ENCODE measurements at places on chromosomes 1 and 21.
A peak's percentile ranks its signal among the peaks of the same experiment; 100 is the strongest.

DNA sequence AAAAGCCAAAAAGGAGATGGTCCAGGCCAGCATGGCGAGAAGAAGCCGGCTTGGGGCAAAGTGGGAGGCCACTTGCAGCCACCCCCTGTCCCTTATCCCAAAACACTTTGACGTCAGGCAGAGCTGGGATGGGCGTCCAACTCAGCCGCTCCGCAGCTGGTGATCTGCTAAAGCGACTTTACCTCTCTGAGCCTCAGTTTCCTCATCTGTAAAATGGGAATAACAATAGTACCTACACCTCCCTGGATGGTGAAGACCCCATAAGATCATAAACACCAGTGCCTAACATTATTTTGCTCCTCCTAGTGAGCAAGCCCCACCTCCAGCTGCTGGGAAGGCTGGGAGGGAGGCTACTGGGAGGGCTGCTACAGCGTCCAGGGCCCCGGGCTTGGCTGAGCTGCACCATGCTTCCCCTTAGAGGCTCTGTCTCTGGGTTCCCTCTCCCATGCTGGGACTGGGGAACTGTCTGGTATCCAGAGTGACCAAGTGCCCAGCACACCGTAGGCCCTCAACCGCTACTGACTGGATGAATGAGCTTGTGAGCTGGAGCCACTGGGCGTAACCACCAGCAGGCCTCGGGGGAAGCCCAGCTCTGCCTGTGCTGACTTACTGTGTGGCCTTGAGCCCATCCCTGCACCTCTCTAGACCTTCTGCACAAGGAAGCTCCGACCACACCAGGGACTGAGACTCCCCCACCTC is 18.3 kb downstream of the IFFO2 start:
- DNase-seq, result no peak

DNA sequence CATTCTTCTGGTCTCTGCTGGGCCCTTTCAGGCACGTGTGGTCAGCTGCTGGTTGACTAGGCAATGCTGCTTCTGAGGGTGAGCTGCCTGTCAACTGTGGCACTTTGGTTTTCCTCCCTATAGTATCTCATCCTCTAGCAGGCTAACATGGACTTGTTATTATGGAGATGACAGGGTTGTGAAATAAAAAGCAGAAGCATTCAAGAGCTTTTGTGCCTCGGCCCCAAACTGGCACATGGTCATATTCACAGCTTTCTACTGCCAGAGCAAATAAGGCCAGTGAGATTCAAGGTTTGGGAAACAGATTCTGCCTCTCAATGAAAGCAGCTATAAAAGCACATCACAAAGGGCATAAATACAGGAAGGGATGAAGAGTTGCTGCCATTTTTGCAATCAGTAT is 1.6 kb upstream of the ZNF124 start:
- no peak for DNase-seq

DNA sequence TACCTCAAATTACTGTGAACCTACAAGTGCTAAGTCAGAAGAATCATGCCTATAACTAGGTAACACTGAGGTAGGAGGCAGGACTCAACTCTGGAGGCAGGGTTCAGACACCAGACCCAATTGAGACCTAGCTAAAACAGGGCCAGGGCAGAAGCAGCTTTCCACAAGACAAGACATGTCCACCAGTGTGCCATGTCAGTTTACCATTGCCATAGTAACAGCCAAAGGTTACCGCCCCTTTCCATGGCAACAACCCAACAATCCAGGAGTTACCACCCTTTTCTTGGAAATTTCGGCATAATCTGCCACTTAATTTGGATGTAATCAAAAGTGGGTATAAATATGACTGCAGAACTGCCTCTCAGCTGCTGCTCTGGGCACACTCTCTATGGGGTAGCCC is 432.3 kb downstream of the DPYD start:
- no peak for DNase-seq

DNA sequence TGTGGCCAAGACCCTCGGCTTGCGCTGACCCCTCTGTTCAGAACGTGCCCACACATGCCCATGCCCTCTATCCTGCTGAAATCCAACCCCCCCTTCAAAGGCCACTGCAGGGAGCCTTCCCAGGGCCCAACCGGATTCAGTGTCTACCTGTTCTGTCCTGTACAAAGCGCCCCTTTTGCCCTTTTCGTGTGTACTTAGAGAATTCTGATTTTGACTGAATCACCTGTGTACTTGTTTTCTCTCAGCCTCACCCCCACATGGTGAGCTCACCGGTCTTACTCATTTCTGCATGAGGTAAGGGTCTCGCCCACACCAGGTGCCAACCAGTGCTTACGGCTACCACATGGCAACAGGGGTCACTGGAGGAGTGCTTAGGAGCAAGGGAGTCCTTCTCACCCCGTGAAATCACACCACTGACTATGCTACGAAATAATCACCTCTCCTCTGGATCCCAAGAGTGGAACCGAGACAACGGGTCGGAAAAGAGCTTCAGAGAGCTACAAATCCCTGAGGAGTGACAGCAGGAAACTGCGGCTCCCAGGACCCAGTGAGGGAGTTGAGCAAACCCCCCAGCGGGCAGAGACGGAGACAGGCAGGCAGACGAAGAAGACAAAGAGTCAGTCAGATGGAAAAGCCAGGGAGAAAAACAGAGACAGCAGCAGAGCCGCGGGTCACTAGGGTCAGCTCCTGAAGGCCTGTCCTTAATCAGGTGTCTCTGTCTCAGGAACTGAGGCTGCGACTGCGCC is 2.1 kb upstream of the S100A2 start:
- peak; percentile 67 for DNase-seq

DNA sequence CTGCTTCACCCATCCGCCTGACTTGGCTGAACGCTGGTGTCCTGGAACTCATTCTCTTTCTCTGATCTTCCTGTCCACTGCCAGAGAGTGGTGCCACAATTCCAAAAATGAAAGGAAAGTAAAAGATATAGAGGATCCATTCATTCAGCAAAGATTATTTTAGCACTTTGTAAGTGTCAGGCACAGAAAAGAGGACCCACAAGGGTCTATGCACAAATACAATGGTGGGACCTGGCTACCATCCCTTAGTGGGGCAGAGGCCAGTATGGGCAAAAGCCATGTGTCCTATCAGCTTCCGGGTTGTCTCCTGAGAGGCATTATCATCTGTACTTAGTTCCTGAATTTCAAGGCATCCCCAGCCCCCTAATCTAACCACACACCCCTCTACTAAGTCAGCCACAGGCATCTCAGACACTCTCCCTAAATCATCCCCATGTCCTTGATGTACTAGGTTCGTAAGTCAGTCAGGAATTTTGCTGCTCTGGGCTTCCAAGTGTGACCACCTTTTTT is 19.0 kb downstream of the SSR2 start:
- no peak for DNase-seq

DNA sequence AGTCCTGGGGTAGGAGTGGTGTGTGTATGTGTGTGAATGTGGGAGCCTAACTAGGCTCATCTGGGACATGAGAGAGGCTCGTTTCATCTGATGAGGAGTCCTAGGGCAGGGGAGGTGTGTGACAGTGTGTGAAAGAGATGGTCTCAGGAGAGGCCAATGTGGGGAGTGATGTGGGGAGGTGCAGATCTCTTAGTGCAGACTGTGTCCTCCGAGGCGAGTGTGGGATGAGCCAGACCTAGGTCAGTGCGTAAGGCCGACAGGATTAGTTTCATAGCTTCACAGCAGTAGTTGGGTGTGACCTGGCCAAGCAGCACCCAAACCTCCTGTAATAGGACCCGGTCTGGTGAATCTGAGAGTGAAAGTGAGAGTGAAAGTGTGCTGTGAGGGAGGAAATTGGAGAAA is 94.7 kb downstream of the LIPI start:
- no peak for DNase-seq

- no peak for DNase-seq
Observed at GRCh38 chr1:38662126-38662525, 197.4 kb downstream of the RRAGC start.

GRCh38 chr1:221718381-221719277 is 23.3 kb downstream of the DUSP10 start:
- DNase-seq, result no peak

- no peak for DNase-seq
Observed at GRCh38 chr1:208614610-208615009, 370.4 kb upstream of the PLXNA2 start.

DNA sequence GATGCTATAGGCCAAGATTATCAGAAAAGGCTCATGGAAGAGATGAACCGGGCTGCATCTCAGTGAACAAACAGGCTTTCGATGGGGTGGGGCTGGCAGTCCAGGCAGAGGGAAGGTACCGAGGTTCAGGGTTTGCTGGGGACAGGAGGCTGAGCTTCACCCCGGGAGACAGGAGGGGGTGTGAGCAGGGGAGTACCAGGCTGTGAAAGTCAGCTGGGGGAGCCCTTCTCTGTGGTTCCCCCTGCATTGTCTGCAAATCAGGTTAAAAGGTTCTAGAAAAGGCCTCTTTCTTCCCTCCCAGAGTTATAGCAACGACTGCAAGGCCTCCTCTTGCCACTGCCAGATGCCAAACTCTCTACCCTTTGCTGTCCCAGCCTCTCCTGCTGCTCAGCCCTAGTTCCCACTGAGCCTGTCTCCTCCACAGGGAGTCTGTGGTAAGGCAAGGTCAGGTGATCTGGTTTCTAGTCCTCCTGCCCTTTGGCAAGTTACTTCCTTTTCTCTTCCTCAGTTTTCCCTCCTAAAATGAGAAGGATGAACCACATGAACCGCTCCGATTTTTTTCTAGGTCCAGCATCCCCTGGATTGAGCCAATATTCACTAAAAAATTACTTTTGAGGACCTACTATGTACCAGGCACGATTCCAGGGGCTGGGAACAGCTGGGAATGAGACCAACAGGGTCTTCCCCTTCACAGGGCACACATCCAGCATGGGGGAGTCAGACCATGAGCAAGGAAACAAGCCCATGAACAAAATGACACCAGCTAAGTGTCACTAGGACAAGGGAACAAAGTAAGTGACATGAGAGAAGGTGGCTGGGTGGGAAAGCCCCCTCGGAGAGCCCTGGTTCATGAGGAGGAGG is 7.2 kb downstream of the LAD1 start:
- no peak for DNase-seq

DNA sequence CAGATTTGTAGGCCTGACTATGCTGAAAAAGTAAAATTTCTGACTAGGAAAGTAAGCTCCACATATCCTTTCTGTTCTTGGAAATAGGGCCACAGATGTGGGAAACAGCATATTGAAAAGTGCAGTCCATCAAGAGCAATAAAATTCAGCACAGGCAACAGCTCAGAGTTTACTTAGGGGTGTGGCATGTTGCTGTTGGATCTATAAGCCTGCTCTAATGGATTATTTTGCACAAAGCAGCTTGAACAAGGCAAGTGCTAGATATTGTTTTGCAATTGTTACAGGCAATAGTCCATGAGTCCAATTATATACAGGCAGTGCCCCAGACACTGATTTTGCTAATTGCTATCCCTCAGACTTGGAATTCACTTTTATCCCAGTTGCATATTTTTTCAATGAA is 289.8 kb upstream of the SNX7 start:
- DNase-seq, result no peak

DNA sequence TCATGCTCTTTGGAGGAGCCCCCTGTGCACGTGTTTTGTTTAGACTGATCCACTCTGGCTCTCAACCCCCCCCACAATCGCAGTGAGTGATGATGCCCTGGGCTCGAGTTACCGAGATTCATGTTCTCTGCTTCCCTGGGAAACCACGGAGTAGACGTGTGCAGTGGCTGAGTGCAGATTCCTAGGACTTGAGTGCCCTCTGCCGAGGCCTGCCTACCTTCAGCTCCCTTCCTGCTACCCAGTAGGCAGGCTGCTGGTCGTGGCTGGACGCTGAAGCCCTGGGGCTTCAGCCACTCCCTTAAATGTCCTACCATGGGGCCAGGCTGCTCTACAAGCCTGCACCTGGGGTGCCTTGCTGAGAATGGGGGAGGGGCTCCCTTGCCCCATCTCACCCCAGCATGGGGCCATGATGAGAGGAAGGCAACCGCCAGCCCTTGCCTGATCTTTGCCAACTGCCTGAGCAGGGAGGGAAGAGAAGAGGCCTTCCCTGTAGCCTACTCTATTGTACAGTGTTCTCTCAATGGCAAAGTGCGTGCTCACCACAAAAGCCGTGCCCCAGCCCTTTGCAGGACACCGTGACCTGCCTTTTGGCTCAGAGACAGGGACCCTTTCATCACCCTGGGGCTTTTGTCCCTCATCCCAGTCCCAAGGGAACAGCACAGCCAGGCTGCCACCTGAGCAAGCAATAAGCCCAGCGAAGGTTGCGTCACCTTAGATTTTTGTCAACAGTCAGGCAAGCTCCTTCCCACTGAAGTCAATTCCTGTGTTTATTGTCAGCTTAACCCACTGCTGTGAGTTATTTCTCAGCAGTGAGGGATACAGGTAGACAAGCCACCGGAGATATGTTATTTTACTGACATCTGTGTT is 4.1 kb upstream of the GRIK3 start:
- DNase-seq, result peak; percentile 3

DNA sequence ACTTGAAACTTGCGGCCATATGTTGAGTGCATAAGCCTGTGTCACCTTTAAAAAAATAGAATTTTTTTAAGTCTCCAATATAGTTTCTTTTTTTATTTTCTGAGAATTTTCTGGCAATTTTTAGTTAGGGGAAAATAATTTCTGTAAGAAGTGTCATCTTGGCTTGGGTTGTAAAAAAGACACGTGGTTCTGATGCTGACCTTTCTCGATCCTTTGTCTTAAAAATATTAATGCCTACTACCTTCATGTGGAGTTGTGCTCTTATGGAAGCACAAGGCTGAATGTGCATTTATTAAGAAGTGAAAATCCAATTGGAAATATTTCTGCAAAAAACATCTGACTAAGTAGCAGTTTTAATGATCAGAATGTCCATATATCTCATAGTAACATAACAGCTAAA is 3.5 kb downstream of the ELAVL4 start:
- DNase-seq, result no peak

DNA sequence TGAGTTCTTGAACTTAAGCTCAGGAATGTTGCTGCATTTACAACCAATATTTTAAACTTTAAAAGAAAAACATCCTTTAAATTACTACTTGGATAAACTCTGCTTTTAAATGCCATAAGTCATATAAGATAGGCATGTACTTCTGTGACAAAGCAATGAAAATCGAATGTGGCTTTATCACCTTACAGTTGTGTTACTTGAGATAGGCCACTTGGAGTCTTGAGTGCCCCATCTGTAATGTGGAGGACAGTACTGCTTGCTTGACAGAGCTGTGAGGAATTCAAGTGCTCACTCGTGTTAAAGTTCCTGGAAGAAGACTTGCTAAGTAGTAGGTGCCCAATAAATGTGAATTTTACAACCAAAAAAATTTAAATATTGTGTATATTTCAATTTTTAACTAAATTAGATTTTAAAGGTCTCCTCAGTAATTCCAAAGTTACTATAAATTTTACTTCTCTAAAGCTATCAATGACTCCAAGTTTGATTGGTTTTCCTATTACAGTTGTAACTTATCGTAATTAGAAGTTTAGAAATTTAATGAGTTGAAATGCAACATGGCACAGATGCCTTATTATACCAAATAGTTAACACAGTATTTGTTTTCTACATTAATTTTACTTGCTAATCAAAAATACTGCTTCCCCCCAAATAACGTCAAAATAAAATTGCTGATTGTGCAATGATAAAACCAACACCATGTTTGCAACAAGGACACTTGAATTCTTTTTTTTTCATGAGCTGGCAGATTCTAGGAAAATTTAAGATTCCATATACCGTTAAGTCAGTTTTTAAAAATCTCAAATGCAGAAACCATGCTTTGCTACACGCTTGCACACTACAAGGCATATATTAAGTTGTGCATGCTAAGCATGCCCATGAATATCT is 21.8 kb downstream of the PSMB2 start:
- no peak for DNase-seq

- no peak for DNase-seq
Observed at GRCh38 chr21:26061437-26061836, 109.1 kb downstream of the APP start.

GRCh38 chr21:25607151-25608043 is at the start of gene MRPL39:
Gene MRPL39, minus strand, starts transcription at chr21:25607481. Its CDS starts 6 bp downstream, at chr21:25607475.
- DNase-seq, result peak; percentile 93

GRCh38 chr1:111656086-111657017 is 36.8 kb downstream of the RAP1A start:
- peak; percentile 24 for DNase-seq
